ENCODE measurements at places on chromosomes 3 and 15. TPM values are rescaled to one million over a fixed set of nuclear protein-coding genes. Genes with fewer than 3 reads are reported as not detected.

SCAANT1 gene
- not detected for total RNA-seq

FANCD2OS gene
- total RNA-seq, result not detected

ZNF770 gene
- total RNA-seq, result 53.1 TPM

PLA2G4E gene
- not detected for total RNA-seq

SUCNR1 gene
- total RNA-seq, result not detected

CERS3 gene
- total RNA-seq, result not detected

SUSD5 gene
- 4.1 TPM for total RNA-seq

SLC12A8 gene
- total RNA-seq, result 6.9 TPM

GOLGA8H gene
- 0.33 TPM for total RNA-seq

SLC28A1 gene
- 0.12 TPM for total RNA-seq

GPR160 gene
- 0.50 TPM for total RNA-seq

MYLK gene
- total RNA-seq, result 611 TPM

C2CD4A gene
- 0.12 TPM for total RNA-seq

EPHA3 gene
- total RNA-seq, result 1.9 TPM

EPHB3 gene
- total RNA-seq, result 8.5 TPM

GRAMD2A gene
- total RNA-seq, result 0.33 TPM

LDHAL6B gene
- not detected for total RNA-seq

DPPA2 gene
- total RNA-seq, result not detected

ADAMTS9 gene
- total RNA-seq, result 2.1 TPM

CAPN3 gene
- 0.44 TPM for total RNA-seq

COL6A5 gene
- under 0.01 TPM for total RNA-seq

EBLN2 gene
- total RNA-seq, result 7.7 TPM

RARRES1 gene
- total RNA-seq, result 26.2 TPM

WNT7A gene
- total RNA-seq, result not detected

TMEM158 gene
- 375 TPM for total RNA-seq

GHRL gene
- 0.25 TPM for total RNA-seq

FBXL22 gene
- 0.22 TPM for total RNA-seq

ST3GAL6 gene
- 12.9 TPM for total RNA-seq

Data from uterine smooth muscle cell (primary cell).